Glomerular endothelial cell (primary cell): ENCODE measurements at places on chromosomes 3 and 15.

DNA sequence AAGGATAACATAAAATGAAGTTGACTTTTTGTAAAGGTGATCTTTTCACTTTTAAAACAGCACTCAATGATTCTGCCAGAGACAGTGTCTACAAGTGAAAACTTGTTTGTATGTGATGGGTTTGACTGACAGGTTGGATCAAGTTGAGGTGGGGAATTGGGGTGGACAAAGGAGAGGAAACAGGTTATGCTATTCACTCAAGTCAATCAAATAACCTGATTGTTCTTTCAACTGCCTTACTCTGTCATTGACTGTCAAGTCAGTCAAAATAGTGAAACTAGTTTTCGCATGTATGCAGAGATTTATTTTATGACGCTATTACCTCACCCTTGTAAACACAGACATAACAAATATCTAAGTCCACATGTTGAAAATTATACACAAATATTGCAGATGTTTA is 187.7 kb downstream of the ROBO2 start:
- no peak for DNase-seq

DNA sequence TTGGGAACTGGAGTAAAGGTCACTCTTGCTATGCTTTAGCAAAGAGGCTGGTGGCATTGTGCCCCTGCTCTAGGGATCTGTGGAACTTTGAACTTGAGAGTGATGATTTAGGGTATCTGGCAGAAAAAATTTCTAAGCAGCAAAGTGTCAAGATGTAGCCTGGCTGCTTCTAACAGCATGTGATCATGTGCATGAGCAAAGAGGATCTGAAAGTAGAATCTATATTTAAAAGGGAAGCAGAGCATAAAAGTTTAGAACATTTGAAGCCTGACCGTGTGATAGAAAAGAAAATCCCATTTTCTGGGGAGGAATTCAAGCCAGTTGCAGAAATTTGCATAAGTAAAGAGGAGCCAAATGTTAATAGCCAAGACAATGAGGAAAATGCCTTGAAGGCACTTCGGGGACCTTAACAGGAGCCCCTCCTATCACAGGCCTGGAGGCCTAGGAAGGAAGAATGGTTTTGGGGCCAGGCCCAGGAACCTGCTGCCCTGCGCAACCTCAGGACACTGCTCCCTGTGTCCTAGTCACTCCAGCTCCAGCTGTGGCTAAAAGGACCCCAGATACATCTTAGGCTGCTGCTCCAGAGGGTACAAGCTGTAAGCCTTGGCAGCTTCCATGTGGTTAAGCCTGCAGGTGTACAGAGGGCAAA is 212.2 kb upstream of the LINGO1 start:
- DNase-seq = no peak

- DNase-seq = no peak
Measured at GRCh38 chr3:183330881-183331280, 77.8 kb downstream of the B3GNT5 start.

DNA sequence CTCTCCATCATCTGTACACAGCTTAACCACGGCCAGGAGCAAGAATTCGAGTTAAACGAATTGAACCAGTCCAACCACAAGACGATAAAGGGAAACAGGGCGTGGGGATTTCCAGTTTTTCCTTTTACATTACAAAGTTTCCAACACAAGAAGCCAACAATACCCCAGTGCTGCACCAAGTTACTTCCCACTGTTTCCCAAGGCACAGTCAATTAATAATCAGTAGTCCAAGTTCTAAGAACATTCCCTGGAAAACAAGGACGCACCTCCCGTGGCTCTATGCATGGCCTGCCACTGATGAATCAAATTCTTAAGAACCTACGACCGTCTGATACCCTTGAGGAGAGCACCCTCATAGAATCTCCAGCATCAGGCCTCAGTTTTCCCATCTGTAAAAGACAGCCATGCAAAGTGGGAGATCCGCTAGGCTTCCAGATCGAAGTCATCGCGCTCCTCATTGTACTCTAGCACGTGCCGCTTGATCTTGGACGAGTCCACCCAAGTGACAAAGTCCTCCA is 774 bp downstream of the IMP3 start:
- no peak for DNase-seq

- no peak for DNase-seq
Measured at GRCh38 chr3:18740631-18741583, 315.8 kb upstream of the SATB1 start.

DNA sequence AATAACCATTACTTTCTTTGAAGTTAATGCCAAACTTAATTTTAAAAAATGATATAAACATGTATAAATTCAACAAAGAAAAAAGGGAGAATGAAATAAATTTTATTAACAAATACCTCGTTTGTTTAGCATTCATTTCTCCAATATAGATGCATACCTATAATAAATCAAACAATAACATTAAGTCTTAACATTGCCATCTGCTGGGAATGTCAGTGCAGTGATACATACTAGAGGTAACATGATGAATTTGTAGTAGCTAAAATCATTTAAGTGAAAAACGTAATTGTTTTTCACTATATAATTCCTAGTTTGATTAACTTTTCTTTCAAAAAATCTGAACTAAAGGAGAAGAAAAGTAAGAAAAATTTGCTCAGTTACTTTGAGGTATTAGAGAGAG is 340.2 kb upstream of the CBLB start:
- no peak for DNase-seq

GRCh38 chr15:56832125-56832524 is 86.3 kb upstream of the TCF12 start:
- DNase-seq = no peak

- no peak for DNase-seq
Measured at GRCh38 chr15:28030801-28031200, 68.3 kb downstream of the OCA2 start.

DNA sequence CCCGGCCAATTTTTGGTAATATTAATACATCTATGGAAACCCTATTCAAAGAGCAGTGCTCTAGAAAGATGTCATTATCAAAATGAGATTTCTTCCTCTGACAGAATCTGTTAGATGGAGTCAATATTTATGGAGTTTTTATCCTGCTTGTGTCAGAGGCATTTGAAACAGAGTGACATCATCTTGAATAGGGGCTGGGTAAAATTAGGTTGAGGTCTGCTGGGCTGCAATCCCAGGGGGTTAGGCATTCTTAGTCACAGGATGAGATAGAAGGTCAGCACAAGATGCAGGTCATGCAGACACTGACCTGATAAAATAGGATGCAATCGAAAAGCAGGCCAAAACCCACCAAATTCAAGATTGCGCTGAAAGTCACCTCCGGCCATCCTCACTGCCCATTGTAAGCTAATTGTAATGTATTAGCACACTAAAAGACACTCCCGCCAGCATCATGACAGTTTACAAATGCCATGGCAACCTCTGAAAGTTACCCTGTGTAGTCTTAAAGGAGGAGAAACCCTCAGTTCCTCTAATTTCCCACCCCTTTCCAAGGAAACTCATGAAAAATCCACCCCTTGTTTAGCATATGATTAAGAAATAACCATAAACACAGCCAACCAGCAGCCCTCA is 27.3 kb upstream of the CCDC50 start:
- DNase-seq = no peak

- no peak for DNase-seq
Measured at GRCh38 chr3:76502076-76502475, 537.8 kb upstream of the ROBO2 start.

GRCh38 chr3:188631291-188632010 is 477.5 kb downstream of the LPP start:
- DNase-seq = no peak

GRCh38 chr3:8283193-8283592 is 218.4 kb upstream of the LMCD1 start:
- no peak for DNase-seq

DNA sequence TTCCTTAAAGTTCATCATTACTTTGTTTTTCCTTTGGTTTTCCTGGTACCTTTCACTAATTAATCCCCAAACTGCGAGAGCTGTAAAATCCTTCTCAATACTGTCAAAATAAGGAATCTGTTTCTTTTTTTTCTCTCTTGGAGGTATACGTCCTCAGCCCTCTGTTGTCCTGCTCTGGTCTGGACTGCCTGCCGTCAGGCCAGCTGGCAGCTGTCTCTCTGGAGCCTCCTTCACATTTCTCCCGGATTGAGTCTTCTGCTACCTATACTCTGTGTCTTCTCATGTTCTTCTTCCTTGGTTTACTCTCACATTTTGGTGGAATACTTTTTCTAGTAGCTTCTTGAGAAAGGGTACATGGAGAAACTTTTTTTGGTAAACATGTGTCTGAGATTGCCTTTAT is 13.8 kb downstream of the TATDN2 start:
- no peak for DNase-seq
